ENCODE measurements at places on chromosomes 1 and 21.

- DNase-seq = no peak
Observed at GRCh38 chr1:93051961-93052360, 27.1 kb upstream of the MTF2 start.

- DNase-seq = no peak
Observed at GRCh38 chr21:29125979-29126378, 4.5 kb upstream of the MAP3K7CL start.

DNA sequence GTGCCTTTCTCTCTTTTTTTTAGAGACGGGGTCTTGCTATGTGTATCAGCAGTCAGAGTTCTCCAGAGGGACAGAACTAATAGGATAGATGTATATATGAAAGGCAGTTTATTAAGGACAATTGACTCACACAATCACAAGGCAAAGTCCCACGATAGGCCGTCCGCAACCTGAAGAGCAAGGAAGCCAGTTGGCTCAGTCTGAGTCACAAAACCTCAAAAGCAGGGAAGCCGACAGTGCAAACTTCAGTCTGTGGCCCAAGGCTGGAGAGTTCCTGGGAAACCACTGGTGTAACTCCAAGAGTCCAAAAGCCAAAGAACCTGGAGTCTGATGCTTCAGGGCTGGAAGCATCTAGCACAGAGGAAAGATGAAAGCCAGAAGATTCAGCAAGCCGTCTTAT, 16.3 kb upstream of the H3-3A start:
- DNase-seq = no peak

- no peak for DNase-seq
Observed at GRCh38 chr21:15414057-15414456, 315.7 kb upstream of the USP25 start.
